ENCODE measurements at places on chromosomes 12 and 14.

DNA sequence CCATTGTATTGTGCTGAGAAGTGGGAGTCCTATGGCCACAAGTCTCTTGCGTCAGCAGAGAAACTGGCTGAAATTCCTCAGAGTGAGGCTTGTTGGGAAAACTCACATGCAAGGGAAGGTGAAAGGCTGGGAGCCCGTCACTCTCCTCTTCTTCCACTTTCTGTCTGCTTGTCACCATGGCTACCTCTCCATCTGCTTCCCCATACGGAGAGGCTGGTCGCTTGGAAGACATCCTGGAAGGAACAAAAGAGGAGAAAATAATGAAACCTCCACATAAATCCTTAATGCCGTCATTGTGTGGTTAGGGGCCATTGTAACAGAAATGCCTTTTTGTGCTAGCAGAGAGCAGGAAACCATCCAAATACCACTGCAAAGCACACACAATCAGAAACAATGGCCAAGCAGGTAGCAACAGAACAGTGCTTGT, 53.7 kb downstream of the SOX5 start:
- no peak for DNase-seq

DNA sequence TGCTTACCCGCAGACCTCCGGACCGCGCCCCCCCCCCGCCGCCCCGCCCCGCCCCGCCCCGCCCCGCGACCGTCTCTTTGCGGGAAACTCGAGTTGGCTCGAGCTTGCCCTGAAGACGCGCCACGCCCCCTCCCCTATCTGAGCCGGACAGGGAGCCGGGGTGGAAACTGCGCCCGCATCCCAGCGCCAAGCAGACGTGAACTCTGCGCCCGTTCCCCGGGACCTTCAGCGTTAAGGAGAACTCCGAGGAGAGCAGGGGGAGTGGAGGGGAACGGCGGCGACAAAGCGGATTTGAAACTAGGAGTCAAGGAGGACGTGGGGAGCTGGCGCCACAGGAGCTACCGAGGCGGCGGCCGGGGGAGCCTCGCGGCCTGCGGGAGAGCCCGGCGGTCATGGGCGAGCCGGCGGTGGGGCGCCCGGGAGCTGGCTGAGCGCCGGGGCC, at the start of gene KCNK13:
Gene KCNK13, plus strand, starts transcription at position 310 of the 442 bp plus-strand sequence. CDS start 212 bp downstream, outside the sequence.
- no peak for DNase-seq

- DNase-seq: no peak
Measured at GRCh38 chr12:69540987-69541386, 44.3 kb upstream of the CCT2 start.

DNA sequence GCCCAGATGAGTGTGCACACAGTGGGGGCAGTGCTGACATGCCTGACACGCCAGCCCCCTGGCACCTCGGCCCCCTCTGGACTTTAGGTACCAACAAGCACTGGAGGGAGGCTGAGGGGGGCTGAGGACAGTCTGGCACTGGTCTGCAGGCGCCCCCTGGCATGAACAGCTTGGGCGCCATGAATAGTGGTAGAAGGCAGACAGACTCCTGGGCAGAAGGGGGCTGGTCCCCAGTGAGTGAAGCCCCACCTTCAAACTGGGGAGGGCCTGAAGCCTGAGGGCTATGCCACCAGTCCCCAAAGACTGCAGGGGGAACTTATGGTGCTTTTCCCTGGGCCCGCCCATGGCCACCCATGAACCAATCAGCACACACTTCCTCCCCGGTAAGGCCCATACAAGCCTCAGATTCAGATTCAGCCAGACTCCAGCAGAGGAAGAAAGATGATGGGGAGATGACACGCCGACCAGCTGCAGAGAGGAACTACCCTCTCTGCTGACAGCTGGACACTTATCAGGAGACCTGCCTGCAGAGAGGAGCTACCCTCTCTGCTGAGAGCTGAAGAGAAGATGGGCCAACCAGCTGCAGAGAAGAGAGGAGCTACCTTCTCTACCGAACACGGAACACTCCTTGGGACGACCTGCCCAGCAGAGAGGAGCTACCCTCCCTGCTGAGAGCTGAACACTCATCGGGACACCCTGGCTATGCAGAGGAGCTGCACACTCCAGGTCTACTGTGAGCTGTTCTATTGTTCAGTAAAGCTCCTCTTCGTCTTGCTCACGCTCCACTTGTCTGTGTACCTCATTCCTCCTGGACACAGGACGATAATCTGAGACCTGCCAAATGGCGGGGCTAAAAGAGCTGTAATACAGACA, 324.5 kb downstream of the PCNX1 start:
- no peak for DNase-seq

DNA sequence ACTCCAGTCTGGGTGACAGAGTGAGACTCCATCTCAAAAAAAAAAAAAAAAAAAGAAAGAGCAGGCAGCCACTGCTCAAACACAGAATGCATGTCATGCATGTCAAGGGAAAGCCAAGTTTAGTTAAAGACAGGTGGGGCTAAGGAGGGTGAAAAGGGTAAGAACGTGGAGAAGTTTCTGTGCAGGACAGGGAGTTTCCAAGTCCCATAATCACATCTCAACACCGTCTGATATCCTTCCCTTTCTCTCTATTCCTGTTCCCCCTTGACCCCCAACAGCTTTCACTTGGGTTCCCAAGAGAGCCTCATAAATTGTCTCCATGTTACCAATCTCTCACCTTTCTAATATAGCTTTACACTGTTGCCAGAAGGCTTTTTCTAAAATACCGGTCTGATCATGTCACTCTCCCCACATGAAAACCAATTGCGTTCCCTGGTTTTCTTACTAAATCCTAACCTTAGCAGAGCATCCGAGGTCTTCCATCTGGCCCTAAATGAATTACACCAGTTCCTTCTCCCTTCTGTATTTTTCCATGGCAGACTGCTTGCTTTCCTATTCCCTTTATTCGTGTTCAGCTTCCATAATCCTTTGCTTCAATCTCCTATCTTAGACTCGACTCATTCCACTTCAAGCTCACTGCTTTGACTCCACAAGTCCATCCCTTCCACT, 37.0 kb downstream of the LIMA1 start:
- DNase-seq: no peak

GRCh38 chr12:127548123-127548553, 718.8 kb upstream of the TMEM132C start:
- DNase-seq: no peak

DNA sequence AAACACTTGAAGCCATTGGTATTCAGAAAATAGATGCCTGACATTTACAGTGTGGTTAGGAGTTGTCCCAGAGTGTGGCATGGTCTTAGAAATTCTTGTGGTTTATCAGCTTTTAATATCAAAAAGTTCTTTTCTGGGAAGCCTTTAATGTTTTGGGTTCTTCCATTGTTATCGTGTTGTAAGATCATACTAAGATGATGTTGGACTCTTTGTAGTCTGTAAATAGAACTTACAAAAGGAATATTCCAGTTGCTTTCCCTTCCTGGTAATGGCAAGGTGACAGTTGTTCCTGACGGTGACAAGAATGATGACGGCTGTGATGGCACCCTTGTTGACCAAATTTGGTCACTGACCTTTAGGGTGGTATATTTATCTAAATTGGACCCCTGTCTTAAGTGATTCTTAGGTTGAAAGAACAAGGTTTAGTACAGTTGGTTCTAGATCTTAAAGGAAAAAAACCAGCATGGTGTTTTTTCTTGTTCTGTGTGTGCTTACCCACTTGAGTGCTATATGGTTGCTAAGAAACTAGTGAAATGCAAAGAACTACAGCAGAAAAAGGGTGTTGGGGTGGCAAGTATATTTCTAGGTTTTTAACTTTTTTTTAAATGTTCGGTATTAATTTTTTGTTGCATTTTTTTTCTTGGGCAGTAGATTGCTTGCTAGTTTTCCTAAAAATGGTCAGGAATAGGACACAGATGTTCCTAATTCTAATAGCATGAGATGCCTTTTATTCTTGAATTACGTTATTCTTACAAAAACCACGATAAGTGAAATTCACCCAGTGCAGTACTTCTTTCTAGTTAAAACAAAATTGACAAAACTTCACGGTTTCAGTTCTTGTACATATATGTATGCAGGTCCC, 2.1 kb downstream of the ATP2A2 start:
- DNase-seq: no peak

DNA sequence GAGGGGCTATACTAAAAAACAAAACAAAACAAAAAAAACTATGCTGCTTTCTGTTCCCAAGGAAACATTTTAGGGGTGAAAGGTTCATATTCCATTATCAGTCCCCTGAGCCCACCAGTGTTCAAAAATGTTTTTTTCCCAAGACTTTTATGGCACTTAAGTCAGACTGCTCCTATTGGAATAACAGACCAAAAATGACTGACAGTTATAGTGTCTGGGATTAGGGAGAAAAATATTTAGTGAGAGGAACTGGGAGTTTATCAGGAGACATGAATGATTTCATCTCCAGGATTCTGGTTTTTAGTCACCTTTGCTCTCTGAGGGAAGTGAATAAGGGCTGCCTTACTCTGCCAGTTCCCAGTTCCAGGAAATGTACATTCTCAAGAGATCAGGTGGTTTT, 68.0 kb downstream of the PDE3A start:
- DNase-seq: no peak

GRCh38 chr14:71680736-71681387, 251.4 kb upstream of the RGS6 start:
- DNase-seq: no peak

GRCh38 chr14:69313176-69313575, 53.2 kb downstream of the GALNT16 start:
- DNase-seq: no peak

GRCh38 chr12:1875608-1876007, 42.8 kb downstream of the CACNA2D4 start:
- DNase-seq: no peak

DNA sequence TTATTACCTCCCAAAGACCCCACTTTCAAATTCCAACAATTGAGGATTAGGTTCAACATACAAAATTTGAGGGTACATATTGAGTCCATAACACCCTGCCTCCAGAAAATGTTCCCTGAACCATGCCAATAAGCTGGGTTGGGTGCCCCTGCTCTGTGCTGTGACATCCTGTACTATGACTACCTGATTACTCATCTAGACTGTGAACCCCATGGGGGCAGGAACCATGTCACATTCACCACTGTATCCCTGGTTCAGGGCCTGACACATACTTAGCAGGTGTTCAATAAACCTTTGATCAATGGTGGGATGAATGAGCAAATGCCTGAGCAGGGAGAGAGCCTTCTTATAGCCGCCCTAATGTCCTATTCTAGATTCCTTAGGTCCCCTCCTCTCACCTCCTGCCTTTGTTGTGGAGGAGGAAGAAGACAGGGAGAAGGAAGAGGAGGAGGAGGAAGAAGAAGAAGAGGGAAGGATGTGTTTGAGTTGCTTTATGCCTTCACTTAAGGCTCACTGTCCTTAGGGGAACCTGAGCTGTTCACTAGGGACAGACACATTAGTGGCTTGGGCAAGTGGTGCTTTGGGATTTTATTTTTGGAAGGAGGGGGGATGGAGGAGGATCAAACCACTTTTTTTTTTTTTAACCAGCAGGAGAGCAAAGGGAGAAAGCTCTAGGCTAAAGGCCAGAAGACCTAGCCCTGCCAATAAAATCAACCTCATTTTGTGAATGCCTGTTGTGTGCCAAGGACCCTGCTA, 21.3 kb downstream of the GPR68 start:
- no peak for DNase-seq

- no peak for DNase-seq
Measured at GRCh38 chr14:61281186-61281947, at the start of gene TMEM30B. TSS of gene TMEM30B (minus strand) at chr14:61281338. CDS start at chr14:61281147, 191 bp downstream.

GRCh38 chr14:99094901-99095300, 177.1 kb downstream of the BCL11B start:
- DNase-seq: no peak

- no peak for DNase-seq
Measured at GRCh38 chr14:95291859-95292542, 27.7 kb downstream of the CLMN start.

DNA sequence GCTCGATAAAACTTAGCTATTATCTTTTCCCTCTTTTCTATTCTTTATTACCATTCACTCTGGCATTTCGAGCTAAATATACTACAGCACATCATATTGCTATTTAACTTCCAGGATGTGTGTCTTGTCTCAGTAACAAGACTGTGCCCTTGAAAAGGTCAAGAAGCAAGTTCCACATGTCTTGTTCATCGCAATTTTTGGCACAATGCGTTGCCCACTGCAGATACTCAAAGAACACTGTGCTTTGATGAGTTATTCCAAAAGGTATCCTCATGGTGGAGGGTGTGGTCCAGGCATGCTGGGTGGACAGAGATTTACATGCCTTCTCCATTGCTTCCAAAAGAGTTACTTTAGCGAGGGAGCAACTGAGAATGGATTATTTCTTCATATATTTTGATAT, 6.6 kb downstream of the E2F7 start:
- DNase-seq: no peak

Data from stimulated activated CD8-positive, alpha-beta memory T cell treated with anti-CD3 and anti-CD28 coated beads, Interleukin-7, amount 100 ng/mL, for 48 hours (primary cell).